ENCODE measurements at places on chromosomes 1 and 21.

DNA sequence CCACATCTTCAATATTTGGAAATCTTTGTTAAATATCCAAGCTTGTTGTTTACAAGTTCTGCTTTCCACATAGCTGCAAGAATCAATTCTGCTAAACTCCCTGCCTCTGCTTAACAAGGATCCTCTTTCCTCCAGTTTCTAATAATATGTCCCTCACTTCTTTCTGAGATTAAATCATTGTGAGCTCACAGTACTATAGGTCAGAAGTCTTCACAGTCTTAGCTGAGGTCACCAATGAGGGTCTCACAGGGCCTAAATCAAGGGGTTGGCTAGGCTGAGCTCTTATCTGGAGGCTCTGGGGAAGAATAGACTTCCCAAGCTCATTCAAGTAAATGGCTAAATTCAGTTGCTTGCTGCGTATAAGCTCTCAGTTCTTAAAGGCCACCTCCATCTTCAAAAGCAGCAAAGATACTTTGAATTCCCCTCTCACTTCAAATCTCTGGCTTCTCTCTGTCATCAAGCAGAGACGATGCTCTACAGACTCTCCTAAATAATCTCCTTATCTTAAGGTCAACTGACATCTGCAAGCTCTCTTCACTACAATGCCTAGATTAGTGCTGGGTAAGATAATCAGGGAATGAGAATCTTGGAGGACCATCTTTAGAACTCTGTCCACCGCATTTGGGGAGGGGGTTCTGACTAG, 175.3 kb downstream of the PLPPR4 start:
- no peak for DNase-seq

DNA sequence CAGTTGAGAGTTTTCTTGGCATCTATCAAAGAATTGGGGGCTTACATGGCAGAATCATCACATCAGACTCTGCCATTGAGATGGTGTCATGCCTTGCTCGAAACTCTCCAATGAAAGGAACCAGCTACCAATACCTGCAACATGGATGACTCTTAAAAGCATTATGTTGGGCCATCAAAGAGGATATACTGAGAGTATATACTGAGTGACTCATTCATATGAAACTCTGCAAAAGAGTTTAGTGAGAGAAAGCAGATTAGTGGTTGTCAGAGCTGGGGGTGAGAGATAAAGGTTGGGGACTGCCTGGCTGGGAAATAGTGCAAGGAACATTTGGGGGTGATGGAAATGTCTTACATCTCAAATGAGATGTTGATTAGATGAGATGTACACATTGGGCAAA, 14.7 kb upstream of the HMGB4 start:
- DNase-seq = peak; percentile 34

DNA sequence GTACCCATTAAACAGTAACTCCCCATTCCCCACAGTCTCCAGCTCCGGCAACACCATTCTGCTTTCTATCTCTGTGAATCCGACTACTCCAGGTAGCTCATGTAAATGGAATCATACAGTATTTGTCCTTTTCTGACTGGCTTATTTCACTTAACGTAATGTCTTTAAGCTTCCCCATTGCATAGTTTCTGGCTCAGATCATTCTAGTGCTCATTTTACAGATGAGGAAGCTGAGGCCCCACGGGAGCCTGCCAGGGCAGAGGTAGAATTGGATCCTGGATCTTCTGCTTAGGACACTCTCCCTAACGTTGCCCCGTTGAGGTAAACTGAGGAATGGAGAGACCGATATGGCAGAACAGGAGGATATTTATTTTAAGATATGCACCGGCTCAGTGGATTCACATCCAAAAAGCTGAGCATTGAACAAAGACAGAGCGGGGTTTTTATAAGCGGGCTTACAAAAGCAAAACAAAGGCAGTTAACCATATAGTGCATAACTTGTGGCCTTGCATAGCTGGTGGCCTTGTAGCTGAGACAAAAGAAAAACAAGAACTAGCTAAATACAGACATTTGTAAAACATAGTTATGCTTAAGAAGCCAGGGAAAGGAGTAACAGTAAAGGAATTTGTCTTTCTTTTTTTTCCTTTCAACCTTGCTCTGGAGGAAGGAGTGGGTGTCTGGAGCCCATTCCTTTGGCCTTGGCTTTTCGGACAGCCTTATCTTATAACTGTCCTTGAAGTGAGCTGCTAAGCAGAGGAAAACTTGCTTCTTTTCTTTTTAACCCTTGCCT, 15.3 kb upstream of the KLHDC8A start:
- peak; percentile 76 for DNase-seq

- peak; percentile 87 for DNase-seq
Measured at GRCh38 chr1:98388441-98388840, 273.1 kb upstream of the SNX7 start.

- DNase-seq = no peak
Measured at GRCh38 chr1:39485046-39485803, 6.2 kb upstream of the BMP8A start.

DNA sequence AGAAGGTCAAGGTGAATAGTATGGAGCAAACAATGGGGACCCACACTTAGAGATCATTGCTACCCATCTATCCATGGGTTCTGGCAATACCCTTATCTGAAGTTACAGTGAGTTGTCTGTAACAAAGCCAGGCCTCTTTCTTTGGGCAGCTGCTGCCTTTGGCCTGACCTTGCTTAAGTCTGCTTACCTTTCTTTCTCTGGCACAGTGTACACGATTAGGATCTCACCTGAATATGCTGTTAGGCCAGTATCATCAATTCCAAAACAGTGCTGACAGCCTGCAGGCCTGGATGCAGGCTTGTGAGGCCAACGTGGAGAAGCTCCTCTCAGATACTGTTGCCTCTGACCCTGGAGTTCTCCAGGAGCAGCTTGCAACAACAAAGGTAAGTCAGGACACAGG, 132.9 kb upstream of the BMP8A start:
- no peak for DNase-seq

- DNase-seq = peak; percentile 57
Measured at GRCh38 chr1:18923756-18924211, 21.4 kb upstream of the ALDH4A1 start.

DNA sequence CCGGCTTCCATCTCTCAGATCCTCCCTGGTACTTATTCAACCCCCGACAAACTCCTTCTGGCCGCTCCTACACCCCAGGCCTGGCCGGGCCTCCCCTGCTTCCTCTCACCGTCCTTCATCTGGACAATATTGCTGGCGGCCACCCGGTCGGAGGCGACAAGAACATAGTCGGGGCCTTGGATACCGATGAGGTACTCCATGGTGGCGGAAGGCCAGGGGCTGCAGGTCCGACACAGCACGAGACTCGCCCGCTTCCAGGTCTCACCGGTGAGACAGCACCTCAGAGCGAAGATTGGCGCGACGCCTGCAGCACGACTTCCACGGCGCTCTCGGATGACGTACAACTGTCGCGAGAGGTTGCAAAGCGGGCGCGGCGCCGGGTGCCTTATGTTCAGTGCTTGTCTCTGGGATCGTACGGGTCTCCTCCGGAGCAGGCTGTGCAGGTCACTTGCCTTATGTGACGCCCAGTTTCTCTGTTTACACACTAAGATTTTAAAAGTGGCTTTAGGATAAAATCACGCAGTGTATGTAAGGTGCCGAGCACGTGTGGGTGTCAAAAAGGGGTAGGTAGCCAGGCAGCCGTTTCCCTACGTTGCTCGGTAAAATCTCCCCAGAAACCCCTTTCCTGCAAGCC, at the start of gene PSMB2:
TSS of gene PSMB2 (minus strand) at position 294 of the 634 bp plus-strand sequence. CDS start at position 200, 94 bp downstream.
- peak; percentile 95 for DNase-seq

GRCh38 chr1:54606096-54606989, 17.0 kb downstream of the FAM151A start:
- no peak for DNase-seq

DNA sequence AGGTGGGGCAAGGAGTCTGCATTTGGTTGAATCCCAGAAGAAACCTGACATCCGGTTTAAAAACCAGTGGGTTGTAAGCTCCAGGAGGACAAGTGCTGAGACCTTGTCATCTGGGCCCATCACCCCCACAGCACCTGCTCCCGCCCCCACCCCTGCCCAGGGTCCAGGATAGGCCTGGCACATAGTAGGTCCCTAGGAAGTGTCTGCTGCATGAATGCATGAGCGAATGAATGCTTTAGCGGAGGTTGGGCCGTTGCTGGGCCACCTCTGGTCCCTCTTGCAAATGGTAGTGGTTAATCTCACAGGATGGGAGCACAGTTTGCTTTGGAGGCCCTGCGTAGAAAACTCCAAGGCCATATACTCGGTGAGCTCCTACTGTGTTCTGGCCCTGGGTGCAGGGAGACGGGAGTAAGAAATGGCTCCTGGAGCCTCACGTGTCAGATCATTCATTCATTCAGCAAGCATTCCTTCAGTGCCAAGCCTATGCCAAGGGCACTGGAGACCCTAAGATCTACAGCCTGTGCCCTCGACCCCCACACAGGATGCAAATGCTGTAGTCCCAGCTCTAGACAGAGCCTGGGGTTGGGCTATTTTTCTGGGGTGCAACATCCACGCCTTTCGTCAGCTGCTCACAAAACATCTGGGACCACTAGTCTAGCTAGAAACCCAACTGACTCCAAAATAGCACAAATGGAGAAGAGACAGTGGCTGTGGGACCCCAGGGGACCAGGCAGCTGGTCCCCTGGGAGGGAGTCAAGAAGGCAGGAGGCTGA, 28.9 kb downstream of the EPHA2 start:
- DNase-seq = no peak

DNA sequence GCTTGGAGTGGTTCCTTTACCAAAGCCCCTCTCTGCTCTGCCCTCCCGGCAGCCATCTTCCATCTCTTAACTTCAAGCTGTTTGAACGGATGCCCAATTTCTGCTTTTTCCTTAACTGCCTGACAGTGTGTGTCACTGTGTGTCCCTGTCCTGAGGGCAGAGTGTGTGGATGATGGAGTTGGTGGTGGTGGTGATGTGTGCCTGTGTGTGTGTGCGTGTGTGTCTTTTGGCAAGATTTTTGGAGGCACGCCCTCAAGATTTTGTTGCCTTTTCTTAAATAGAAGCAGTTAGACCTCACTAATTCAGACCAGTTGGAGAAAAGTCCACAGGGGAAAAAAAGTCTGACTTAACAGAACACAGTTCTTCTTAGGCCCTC, 30.3 kb downstream of the SERTAD4 start:
- DNase-seq = peak; percentile 47

GRCh38 chr1:34476371-34476770, 278.5 kb upstream of the GJB5 start:
- no peak for DNase-seq

DNA sequence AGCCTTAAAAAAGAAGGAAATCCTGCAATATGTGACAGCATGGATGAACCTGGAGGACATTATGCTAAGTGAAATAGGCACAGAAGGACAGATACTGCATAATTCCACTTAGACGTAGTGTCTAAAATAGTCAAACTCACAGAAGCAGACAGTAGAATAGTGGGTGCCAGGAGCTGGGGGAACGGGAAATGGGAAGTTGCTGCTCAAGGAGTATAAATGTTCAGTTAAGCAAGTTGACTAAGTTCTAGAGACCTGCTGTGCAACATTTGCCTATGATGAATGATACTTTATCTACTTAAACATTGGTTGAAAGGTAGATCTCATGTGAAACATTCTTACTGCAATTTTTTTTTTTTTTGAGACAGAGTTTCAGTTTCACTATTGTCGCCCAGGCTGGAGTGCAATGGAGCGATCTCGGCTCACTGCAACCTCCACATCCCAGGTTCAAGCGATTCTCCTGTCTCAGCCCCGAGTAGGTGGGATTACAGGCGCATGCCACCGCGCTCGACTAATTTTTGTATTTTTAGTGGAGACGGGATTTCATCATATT, 197.8 kb downstream of the HIVEP3 start:
- DNase-seq = no peak

DNA sequence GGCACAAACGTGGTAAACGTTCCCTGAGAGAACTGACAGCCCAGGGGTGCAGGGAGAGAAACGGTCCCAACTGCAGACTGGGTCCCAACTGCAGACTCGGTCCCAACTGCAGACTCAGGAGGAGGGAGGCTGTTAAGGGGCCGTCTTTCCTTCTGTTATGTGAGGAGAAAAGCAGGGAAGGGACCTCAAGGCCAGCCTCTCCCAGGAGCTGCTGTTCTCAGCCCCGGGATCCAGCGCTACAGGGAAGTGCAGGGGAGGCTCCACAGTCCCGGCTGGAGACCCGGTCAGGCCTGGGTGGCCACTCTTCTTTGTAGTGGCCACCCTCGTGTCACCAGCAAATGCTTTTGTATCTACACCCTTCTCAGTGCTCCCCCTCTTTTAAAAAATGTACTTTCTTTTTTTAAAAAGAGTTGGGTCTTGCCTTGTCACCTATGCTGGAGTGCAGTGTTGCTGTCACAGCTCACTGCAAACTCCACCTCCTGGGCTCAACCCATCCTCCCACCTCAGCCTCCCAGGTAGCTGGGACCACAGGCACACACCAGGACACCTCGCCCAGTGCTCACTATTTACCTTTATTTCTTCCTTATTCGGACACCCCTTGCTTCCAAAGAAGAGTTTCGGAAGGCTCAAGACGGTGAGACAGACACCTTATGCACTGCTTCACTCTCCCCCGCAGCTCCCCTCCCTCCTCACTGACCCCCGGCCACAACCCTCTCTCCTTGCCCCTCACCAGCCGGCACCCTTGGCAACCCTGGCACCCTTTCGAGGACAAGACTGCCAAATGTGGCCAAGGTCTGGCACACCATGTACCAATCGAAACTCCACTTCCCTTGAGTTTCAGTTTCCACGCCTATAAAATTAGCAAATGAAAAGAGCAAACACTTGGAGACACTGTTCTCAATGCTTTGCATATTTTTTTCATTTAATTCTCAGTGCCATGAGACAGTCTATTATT, 21.8 kb downstream of the CAPN2 start:
- no peak for DNase-seq

DNA sequence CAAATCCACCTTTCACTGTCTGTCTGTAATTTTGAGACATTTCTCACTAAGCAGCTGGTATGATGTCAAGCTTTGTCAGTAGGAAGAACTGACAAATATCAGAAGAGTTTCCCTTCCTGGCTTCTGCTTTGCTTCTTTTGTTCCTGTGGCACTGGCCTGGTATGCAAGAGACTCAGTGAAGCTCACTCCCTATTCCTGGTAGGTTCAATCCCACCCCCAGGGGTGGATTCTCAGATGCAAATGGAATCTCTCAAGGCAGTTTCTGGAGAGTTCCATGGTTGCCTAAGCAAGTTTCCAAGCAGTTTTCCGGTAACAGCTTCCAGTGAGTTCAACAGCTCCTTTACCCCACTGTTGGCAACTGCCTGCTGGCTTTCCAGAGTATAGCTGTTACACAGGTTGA, 683.4 kb downstream of the PTPRC start:
- no peak for DNase-seq

- DNase-seq = no peak
Measured at GRCh38 chr1:228802386-228803220, 67.3 kb downstream of the RHOU start.

GRCh38 chr1:60133848-60134247, 60.3 kb upstream of the C1orf87 start:
- DNase-seq = peak; percentile 87

GRCh38 chr1:152515434-152515783, 1.1 kb downstream of the CRCT1 start:
- no peak for DNase-seq

- DNase-seq = no peak
Measured at GRCh38 chr1:189658381-189658780, 819.3 kb downstream of the BRINP3 start.

DNA sequence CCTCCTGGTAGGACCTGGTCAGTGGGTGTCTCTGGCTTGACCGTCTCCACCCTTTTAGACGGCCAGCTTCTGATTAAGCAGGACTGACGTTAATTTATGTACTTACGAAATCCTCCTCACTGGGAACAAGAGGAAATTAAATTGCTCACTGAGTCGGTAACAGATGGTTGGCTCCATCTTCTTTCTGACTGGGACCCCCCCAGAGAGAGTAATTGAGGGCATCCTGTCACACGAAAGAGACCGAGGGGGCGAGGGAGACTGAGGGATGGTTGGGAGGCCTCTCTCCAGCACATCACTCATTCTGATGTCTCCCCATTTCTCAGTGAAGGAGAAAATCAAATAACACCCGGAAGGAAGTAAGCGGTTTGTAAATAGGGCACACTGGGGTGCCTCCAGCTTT, 104.8 kb downstream of the OMA1 start:
- peak; percentile 40 for DNase-seq

Measured in fibroblast of skin of abdomen (primary cell).